ENCODE measurements at places on chromosomes 2 and 18.

DNA sequence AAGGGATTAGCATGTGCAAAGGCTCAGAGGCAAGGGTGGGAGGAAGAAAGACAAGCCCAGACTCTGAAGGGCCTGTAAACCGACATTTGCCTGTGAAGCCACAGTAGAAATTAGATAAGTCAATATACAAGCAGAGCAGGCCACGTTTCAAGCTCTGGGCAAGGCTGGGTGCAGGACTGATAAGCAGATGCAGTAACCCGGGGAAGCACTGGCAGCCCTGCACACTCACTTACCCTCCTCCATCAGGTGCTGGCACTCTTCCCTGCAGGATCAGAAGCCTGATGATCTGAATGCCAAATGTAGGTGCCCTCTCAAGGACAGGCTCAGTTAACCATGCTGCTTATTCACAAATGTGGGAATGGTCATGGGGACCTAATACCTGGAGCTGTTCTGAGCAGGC, 46.3 kb upstream of the RAB12 start:
- DNase-seq = no peak

DNA sequence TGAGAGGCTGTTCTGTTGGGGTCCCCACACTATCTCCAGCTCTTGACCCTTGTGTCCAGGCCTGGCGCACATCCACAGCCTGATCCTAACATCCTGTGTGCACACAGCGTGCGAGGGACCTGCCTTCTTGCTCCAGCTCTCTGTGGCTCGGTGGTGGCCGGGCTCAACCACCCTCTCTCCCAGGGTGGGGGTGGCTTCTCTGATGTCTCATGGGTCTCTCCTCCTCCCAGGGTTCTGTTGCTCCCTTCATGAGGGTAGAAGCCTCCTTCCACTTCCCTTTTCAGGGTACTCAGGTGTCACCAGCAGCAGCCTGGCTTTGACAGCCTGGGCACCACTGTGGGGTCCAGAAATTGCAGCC, 196.9 kb upstream of the RAB6C start:
- no peak for DNase-seq

- DNase-seq = no peak
These were observed 372.8 kb upstream of the RAB6C start for GRCh38 chr2:129606496-129607270.

DNA sequence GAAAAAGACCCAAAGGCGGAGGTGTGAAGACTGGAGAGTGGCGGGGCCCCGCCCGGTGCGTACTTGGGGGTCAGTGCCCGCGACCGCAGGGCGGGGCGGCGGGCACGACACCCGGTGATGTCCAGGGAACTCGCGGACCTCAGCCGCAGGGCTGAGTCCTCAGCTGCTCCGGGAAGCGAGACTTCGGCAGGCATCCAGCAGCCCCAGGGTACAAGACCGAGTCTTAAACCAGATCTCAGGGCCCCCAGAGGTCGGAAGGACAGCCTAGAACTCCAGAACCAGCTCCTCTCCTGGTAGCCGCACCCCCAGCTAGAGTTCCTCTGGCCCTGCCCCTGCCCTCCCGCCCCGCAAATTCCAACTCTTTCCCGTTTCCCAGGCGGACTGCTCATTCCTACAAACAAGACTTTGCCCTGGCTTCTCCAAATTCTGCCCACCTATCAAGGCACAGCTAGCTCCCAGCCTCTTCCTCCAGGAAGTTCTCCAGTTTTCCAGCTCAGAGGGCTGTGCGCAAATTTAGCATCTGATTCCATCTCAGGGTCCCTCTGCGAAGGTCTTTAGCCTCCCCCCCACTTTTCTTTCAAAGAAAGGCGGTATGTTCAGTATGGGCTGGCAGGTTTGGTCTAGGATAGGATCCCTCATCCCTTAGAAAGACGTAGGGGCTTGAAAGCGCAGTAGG, 26.0 kb upstream of the NOTO start:
- DNase-seq = no peak

- no peak for DNase-seq
These were observed 208.5 kb downstream of the SH3BP4 start for GRCh38 chr2:235160281-235160810.

GRCh38 chr18:25164211-25164847, 187.6 kb downstream of the ZNF521 start:
- DNase-seq = no peak

GRCh38 chr2:161177969-161178368, 17.7 kb downstream of the TANK start:
- no peak for DNase-seq

DNA sequence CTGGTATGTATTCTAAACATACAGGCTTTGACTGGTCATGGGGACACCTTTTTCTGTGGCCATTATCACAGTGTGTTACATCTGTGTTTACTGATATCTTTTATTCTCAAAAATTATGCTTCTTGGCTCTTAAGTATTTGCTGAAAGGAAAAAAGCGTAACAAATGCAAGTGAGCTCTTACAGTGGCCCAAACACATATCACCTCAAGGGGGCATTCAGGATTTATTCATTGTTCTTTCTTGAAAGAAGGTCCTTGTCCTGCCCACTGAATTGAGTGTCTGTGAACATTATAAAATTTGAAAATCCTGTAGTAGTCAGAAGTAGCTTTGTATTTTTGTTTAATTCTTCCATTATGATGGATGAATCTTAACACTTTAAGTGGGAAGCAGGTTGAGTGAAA, 454.5 kb downstream of the XIRP2 start:
- no peak for DNase-seq

DNA sequence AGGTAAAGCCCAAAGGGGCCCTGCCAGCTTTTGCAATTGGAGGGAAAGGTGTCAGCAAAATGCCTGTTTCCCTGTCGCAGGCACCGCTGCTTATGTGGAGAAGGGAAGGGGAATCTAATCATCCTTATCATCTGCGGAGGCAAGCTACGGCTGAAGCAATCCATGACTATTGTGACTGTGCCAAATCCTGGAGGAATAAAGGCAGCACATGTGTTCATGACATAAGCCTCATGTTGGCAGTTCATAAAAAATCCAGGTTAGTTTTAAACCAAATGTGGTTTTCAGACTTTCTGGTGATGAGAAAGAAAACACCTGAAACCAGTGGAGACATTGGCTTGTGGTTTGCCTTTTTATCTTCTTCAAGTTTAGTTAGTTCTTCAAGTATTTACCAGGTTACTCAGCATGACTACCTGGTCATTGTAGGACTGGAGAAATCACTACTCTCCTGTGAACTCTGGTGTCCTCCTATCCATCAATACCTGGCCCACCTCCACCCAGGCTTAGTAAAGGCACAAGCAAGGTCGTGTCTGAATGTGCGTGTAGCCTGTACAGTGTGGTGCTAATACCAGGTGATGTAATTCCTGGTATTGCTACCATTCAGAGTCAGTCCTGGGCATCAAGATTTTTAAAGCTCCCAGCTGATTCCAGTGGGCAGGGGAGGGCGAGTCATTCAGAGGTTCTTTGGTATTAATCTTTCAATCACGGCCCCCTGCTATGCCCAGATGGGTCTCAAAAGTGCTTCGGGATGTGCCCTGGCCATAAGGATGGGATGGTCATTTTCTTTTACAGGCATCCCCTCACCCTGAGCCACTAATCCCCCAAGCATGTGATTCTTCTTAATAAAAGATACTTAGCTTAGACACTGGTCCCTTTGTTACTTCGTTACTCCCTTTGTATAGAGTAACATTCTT, 96.8 kb downstream of the TGFA start:
- no peak for DNase-seq

- no peak for DNase-seq
These were observed 268.9 kb downstream of the TDRD15 start for GRCh38 chr2:21392649-21393048.

DNA sequence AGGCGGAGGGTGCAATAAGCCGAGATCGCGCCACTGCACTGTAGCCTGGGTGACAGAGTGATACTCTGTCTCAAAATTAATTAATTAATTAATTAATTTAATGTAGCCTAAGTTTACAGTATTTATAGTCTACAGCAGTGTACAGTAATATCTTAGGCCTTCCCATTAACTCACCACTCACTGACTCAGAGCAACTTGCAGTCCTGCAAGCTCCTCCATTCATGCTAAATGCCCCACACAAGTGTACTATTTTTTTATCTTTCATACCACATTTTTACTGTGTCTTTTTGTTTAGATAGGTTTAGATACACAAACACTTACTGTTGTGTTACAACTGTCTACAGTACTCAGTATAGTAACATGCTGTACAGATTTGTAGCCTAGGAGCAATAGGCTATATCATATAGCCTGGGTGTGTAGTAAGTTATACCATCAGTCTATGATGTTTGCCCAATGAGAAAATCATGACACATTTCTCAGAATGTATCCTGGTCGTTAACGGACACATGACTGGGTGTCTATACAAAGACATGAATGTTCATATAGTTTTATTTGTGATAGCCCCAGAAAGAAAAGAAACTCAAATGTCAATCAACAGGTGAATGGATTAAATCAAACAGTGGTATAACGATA, 15.8 kb upstream of the RNU2-63P start:
- no peak for DNase-seq

- DNase-seq = no peak
These were observed 345.9 kb downstream of the TSN start for GRCh38 chr2:122101319-122101718.

DNA sequence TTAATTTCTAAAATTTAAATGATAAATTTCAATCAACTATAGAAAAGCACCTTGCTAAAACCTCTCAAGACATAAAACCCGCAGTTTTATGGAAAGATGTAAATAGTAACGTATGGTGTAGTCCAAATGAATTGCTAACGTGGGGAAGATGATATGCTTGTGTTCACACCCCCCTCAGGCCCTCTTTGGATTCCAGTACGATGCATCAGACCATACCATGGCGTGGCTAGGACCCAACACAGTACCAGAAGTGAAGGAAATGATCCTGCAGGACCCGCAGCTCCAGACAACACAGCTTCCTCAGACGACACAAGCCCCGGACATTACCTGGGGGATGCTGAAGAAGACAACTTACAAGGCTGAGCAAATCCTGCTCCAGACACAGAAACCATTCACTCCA, 60.1 kb upstream of the DYSF start:
- no peak for DNase-seq

GRCh38 chr2:120550893-120551446, 184.7 kb upstream of the GLI2 start:
- DNase-seq = no peak

GRCh38 chr2:17912266-17912691, 33.8 kb downstream of the KCNS3 start:
- peak; percentile 92 for DNase-seq

- DNase-seq = no peak
These were observed 51.6 kb downstream of the DPP4 start for GRCh38 chr2:162022290-162022945.

DNA sequence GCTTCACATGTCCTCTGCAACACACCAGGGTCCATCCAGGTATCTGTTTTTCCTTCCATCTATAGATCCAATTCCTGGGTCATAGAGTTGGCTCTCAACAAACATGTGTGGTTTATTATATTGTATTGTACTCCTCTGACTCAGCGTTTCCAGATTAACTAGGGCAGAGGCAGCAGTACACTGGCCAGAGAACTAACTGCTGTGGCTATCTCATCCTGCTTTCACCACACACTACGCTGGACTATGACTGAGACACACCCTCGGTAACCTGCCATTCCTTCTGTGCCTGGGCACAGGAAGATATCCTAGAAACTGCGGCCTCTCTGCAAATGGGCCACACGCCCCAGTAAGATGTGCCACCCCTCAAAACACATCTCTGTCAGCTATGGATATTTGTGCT, 159.8 kb upstream of the STK17B start:
- DNase-seq = no peak

- no peak for DNase-seq
These were observed 111.3 kb downstream of the NYAP2 start for GRCh38 chr2:225510796-225511195.

- DNase-seq = no peak
These were observed 427.2 kb downstream of the KCNJ3 start for GRCh38 chr2:155125585-155126230.

- no peak for DNase-seq
These were observed 309.8 kb downstream of the C1D start for GRCh38 chr2:67752969-67753368.

DNA sequence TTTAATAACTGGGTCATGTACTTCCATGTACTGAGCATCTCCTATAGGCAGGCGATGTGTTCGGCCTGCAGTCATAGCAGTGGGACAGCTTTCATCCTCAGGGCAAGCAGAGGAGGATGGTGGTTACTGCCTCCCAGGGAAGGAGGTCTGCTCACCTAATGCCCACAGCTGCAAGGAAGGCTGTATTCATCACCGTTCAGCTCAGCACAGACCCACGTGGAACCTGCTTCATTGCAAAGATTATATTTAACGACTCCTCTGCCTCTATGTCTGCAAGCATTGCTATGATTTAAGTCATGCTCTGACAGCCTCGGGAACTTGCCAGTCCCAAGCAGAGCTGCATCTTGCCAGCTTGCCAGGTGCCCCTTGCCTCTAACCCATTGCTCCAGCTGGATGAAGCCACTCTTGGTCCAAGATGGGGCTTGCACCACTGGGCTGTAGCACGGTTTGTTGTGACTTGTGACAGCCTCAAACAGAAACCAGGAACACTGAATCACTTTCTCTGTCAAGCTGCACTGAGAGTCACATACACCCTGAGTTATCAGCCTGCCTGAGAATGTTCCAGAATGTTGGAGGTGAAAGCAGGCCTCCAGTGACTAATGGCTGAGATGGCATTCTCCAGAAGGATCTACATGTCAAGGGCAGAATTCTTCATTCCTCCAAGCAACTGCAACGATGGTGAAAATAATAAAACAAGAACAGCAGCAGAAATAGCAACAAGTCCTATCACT, 651.1 kb upstream of the ID2 start:
- DNase-seq = no peak

DNA sequence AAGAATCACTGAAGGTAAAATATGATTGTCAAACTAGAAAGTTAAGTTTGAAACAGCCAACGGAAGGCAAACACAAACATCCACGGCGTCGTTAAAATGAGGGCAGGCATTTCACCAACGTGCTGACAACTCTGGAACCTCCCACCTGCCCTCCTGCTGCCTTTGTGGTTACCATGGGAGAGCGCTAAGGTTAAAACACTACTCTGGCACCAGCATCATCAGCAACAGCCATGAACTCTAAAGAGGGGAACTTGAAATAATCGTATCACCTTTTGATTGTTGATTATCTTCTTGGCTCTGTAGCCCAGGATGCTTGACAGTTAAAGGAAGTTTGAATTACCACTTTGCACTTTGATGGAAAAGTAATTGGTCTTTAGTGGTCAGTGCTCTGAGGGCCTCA, 34.7 kb downstream of the CYB5A start:
- DNase-seq = no peak

DNA sequence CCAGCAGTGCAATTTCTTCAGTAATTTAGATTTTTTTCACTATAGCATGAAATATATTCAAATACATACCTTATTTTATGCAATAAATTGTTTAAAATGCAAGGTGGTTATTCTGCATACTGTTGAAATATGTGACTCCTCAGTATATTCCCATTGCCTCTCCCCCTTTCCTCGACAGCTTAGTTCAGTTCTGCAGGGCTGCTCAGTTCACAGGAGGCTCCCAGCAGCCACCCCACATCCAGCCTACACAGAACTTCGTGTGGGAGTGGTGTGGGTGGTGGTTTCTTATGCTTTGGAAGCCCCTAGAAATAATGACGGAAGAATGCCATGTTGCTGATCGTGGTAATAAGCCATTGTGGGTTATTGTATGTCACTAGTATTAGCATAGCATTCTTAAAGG, 79.7 kb downstream of the FAM210A start:
- DNase-seq = no peak
